ENCODE measurements at places on chromosomes 2 and 18.

- no peak for DNase-seq
Observed at GRCh38 chr2:113012436-113013335, 7.4 kb downstream of the IL36A start.

GRCh38 chr2:70785137-70785911 lies 5.1 kb downstream of the FIGLA start:
- peak; percentile 75 for DNase-seq

DNA sequence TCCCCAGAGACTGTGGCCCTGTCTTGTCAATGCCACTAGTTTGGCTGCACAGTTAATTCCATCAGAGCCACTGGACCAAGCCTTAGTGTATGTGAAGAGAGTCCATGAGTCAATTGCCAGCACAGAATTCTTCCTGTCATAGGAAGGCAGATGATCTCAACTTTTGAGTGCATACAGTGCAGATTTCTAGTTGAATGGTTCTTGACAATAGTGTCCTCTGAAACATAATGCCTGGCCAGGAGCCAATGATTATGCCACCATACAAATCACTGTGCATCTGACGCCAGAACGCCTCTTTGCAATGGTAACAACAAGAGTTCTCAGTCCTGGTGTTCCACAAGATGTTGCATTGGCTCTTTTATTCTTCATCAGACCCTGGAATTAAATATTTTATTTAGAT lies 7.1 kb downstream of the NEUROD1 start:
- DNase-seq = peak; percentile 97

- DNase-seq = no peak
Observed at GRCh38 chr2:232147440-232148077, 186.0 kb downstream of the DIS3L2 start.

- DNase-seq = no peak
Observed at GRCh38 chr18:54531402-54532065, 59.5 kb upstream of the DYNAP start.

DNA sequence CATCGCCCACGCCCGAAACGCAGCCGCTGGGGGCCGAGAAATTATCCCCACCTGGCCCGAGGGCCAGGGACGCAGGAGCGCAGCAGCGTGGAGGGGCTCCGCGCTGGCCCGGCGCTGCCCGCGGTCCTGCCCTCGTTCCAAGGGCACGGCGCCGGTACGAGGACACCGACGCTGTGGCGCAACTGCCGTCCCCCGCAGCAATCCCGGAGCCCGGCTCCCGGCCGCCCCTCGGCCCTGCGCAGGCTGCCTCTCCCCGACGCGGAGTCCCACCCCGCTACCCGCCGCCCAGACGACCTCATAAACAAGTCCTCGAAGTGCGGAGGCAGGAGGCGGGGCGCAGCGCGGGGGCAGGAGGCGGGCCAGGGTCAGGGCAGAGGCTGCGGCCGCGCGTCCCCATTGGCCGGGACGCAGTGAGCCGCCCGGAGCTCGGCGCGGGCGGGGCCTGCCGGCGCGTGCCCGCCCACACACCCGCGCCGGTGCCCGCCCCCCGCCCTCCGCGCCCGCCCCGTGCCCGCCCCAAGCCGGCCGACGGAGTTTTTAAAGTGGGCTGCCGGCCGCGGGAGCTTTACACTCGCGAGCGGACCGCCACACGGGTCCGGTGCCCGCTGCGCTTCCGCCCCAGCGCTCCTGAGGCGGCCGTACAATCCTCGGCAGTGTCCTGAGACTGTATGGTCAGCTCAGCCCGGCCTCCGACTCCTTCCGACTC lies at the start of gene EPAS1:
TSS of gene EPAS1 (plus strand) at position 568 of the 706 bp plus-strand sequence. CDS start 505 bp downstream, outside the sequence.
- peak; percentile 28 for DNase-seq

DNA sequence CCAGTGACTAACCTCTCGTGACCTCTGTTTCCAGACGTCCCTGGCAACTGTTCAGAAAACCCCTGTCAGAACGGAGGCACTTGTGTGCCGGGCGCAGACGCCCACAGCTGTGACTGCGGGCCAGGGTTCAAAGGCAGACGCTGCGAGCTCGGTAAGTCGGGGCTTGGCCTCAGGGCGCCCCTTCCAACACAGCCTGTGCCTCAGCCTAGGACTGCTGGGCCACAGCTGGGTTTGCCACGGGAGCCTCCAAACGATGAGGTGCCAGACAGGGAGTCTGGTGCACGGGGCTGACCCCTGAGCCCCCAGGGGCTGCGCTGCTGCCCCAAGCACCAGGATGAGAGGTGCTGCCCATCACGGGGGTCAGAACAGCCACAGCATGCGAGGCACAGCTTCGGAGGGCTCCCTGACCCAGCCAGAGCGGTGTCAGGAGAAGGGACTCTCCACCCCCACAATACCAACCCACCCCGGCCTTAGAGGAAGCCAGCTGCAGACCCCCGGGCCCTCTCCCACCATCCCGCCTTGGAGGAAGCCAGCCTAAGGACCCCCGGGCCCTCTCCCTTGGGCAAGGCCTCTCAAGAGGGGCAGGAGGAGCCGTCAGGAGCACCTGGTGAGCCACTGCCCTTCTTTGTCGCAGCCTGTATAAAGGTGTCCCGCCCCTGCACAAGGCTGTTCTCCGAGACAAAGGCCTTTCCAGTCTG lies 20.3 kb downstream of the MTERF4 start:
- DNase-seq = no peak

DNA sequence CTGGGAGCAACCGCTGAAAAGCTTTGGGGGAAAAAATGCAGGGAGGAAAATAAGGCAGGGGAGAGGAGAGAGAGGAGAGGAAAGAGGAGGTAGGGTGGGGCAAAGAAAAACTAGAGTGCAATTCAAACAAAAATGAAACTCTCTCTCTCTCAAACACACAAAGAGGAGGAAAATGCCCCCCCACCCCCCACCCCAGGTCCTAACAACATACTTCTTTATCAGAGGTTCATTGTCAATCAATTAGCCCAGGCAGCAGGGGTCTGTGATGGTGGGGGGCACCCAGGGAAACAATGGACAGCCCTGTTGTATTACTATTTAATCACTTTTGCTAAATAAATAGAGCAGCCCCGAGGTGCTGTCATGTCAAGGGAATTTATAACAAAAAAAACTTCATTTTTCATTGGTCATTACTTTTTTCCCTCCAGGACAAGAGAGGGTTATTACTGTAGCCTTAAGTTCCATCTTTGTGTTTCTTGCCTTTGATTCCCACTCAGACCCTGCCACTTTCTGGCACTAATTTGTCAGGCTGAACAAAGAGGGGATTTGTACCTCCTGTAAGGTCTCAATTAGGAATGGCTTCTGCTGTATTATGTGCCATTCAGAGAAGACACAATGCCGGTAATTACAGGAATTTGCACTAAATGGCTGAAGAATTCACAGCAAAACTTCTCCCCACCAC lies 55.0 kb downstream of the PLEKHM3 start:
- DNase-seq = no peak

DNA sequence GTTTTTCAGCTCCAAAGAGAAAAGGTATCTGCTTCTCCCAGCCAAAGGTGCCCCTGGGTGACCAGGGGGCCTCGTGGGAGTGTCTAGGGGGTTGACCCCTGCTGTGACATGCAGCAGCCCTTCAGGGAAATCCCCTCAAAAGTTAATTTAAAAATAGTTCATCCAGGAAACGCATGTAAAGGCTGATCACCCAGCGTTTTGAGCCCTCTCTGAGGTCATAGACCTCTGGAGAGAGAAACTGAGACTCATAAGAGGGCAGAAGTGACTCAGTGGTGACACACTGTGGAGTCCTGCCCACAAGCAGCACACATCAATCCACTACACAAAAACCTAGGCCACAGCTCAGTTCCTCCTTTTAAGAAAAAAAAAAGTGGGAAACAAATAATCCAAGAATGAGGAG lies 11.9 kb downstream of the GAL3ST2 start:
- DNase-seq = no peak

- DNase-seq = peak; percentile 50
Observed at GRCh38 chr2:165406173-165406572, 63.3 kb upstream of the CSRNP3 start.

GRCh38 chr2:173076581-173077345 lies 1.1 kb downstream of the MAP3K20 start:
- peak; percentile 64 for DNase-seq

DNA sequence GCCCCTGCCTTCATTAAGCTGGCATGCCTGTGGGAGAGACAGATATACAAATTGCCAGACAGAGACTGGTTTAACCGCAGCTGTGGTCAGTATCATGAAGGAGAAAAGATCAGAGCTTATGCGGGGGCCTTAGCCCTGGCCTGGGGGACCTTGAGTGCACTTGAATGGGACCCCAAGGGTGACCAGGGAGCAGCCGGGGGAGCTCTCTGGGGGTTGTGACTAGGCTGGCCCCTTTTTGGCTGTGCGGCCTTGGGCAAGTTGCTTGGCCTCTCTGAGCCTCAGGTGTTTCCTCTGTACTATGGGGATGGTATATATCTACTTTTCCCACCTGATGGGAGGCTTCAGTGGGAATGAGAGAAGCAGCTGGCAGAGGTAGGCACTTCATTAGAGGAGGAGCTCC lies 35.7 kb downstream of the INHBB start:
- DNase-seq = no peak

DNA sequence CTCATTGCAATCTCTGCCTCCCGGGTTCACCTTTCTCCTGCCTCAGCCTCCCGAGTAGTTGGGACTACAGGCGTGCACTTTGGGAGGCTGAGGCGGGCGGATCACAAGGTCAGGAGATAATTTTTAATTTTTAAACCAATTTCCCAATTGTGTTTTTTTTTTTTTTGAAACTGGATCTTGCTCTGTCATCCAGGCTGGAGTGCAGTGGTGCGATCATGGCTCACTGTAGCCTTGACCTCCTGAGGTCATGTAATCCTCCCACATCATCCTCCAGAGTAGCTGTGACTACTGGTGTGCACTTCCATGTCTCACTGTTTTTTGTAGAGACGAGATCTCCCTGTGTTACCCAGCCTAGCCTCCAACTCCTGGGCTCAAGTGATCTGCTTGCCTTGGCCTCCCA lies 49.3 kb downstream of the GLS start:
- no peak for DNase-seq

GRCh38 chr2:45093181-45093580 lies 83.9 kb upstream of the SIX2 start:
- no peak for DNase-seq

DNA sequence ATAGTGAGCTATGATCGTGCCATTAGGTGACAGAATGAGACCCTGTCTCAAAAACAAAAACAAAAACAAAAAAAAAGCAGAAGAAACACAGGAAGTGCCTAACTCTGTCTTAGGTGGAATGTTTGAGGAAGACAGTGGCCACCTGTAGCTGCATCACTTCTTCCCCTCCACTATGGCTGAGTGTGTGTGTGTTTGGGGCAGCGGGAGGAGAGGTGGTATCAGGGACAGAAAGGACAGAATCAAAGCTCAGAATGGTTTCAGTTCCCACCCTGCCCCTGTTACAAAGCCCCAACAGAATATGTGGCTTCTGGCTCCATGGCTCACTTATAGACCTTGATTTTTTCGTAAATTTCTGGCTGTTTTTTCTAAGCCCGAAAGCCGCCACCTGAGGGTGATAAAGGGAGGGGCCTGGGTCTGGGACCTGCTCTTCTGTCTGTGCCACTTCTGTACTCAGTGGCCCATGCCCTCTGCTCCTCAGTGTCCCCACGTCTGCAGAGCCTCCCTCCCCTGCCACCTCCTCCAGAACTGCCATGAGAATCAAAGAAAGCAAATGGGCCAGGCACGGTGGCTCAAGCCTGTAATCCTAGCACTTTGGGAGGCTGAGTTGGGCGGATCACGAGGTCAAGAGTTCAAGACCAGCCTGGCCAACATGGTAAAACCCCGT lies 27.4 kb downstream of the SERTAD2 start:
- no peak for DNase-seq

- DNase-seq = no peak
Observed at GRCh38 chr2:187918996-187919821, 365.0 kb upstream of the TFPI start.

DNA sequence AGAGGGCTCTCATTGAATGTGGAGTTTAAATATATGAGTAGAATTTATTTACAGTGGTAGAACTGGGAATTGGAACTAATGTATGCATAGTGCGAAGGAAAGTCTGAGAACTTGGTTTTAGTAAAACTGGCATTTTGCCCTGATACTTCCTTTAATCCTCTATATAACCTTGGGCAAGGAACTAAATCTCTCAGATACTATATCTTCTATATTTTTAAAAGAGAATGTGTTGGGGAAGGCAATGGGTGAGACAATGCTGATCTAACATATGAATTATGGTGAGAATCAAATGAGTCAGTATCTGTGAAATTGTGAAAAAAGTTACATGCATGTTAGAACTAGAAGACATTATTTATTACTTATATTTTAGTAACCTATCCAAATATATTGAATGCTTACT lies 2109.4 kb upstream of the PIK3C3 start:
- DNase-seq = no peak

DNA sequence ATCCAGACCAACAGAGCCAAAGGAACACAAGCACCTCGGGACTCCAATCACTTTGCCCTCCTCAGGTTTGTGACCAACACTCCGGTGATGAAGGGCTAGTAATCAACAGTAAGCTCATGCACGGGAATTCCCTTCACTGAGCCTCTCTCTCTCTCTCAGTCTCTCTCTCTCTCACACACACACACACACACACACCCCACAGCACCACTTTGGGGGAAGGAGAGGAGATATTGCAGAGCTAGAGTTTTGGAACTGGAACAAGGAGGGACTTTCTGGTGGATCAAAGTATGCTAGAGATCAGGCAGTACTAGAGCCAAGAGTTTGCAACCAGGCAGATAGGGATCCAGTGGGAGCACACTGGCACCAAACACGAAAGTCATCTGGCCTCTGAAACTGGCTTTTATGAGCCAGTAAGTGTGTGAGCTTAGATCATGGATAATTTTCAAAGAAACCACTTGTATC lies 98.7 kb downstream of the ANKRD44 start:
- DNase-seq = no peak

GRCh38 chr2:167943897-167944296 lies 303.5 kb downstream of the STK39 start:
- no peak for DNase-seq

DNA sequence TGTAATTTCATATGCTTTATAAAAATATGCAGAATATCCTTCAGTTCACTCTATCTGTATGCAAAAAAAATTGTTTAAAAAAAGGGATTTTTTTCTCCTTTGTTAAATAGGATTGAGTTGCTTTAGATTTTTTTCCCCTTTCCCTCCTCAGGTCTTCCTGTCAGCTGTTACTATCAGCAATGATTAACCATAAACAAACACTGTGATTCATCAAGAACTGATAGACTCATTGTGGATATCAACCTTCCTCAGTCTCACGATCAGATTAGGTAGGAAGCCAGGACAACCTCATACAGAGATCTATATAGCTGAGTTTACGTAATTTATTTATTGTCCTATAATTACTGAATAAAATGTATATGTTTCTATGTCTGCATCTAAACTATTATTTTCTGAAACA lies 2136.2 kb upstream of the CELF4 start:
- DNase-seq = no peak

DNA sequence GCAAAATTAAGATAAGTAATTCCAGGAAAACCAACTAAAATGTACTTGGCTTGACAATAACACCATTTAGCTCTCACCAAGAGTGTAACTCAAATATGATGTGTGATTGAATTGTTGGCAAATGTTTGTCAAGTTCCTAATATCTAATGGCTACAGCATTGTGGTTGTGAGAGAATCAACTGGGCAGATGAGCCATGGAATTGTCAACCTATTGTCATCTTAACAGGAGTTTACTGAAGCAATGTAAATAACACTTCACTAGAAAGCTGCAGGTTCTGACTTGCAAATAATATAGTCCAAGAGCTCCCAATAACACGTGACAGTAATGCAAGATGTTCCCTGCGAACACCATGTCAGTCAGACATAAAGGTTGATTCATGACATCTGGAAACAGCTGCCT lies 495.2 kb upstream of the MEIS1 start:
- DNase-seq = no peak
